Cortex of kidney (tissue), 1 donor: ENCODE measurements at places on chromosomes 1 and 21.

- DNase-seq: no peak
Measured at GRCh38 chr1:85984636-85985035, 171.9 kb downstream of the COL24A1 start.

DNA sequence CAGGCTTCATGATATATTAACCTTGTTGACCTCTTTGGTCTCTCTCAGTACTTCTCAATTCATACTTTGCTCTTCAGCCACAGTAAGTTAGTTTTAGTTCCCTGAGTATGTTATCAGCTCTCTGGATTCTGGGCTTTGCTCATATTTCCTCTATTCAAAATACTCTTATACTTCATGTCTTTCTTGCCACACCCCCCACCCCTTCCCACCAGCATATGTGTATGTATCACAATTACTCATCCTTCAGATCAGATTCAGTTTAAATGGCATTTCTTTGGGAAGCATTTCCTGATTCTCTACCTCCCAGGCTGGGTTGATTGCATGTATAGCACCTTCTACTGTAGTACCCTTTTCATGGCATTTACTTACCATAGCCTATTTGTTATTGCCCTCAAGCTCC is 28.3 kb downstream of the SLC30A7 start:
- DNase-seq: no peak

GRCh38 chr1:204828352-204828850 is 42.3 kb upstream of the NFASC start:
- DNase-seq: no peak

DNA sequence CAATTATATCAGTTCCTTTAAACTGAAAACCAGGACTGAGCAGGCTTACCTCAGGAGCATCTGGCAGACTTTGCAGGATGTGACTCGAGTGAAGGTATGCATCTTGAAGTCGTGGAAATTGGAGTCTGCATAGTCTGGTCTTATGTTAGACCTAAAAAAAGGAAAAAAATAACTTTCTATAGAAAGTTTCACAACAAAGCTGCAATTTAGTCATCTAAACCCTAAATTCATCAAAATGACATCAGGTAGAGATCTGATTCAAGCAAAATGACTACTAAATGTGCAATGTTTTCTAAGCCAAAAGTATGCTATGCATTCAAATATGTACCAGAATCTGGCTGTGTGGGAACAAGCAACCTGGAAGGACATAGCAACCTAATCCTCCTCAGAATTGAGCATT is 260.1 kb downstream of the VAV3 start:
- DNase-seq: no peak

GRCh38 chr1:234620272-234621126 is 10.5 kb upstream of the IRF2BP2 start:
- no peak for DNase-seq

GRCh38 chr1:26858891-26859640 is 3.9 kb upstream of the SFN start:
- DNase-seq: no peak

GRCh38 chr1:156198831-156199349 is 5.0 kb downstream of the SLC25A44 start:
- no peak for DNase-seq

- DNase-seq: no peak
Measured at GRCh38 chr1:78472851-78473496, 17.8 kb upstream of the PTGFR start.

DNA sequence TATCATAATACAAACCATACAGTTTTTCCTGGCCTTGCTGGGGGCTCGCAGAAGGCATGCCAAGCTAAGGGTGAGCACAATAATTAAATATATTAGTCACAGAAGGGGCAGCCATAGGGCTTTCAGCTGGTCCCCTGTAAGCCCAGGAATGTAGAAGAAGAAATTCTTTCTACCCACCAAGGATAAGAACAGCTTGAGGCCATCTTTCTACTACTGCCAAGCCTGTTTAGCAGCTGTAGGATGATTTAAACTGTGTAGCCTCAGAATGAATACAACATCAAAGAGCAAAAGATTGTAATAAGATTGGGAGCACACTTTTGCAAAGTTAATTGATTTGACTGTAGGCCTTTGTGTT is 171.5 kb downstream of the LRRC7 start:
- DNase-seq: no peak

DNA sequence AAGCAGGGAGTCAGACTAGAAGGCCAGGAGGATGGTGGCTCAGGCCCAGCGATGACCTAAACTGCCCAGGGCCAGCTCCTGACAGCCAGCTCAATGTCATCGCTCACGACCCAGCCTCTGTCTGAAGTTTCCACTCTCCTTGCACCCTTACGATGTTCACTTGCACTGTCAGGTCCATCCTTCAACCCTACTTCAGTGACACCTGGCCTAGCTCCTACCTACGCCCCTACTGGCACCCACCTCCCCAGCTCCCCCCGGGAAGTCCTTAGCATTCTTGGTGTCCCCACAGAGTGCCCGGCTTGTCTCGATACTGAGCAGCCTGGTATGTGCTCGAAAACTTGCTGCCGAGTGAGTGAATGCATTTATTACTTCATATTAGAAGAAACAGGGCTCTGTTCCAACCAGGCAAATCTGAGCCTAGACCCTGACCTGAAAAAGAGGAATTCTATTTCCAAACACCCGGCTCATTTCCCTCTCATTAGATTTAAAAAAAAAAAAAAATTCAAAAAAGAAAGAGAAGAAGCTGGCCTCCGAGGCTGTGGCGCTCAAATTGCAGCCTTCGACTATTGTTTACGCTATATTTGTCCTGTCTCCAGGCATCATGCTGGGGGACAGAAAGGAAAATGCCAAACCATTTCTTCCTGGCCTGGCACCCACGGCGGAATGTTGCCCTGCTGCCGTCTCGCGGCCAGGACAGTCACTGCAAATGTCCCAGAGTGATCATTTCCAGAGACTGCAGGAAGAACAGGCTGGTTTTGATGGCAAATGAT is 29.8 kb upstream of the LRRC38 start:
- no peak for DNase-seq

DNA sequence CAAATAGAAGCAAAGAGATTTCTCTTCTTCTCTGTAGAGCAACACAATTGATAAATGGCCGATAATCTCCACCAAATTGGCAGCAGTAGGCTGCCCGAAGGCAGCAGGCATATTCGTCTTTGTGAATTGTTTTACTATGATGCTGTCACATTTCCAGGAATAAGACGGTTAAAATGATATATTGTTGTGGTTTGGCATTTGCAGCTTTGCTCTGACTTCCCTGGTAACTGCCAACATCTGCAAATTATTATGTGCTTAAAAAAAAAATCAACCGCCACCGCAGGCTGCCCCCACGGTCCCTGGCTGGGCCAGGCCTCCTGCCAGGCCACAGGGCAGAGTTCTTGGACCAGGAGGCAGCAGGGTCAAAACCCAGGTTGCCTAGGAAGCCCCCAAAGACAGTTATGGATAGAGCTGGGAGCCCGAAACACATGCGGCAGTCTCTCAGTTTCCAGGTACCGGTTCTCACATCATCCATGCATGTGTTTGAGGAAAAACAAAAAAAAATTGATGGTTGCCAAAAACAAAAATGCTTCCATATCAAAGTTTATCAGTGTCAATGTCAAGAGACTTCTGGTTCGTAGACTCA is 179.3 kb downstream of the ETS2 start:
- DNase-seq: no peak

GRCh38 chr1:212620293-212620692 is 11.7 kb downstream of the ATF3 start:
- DNase-seq: no peak

- DNase-seq: no peak
Measured at GRCh38 chr1:160366731-160367515, at the start of gene NHLH1. TSS of gene NHLH1 (plus strand) at chr1:160367071. CDS start at chr1:160370732, 3,661 bp downstream.

GRCh38 chr21:25586791-25587190 is 20.5 kb downstream of the MRPL39 start:
- no peak for DNase-seq

GRCh38 chr21:39071623-39072214 is 111.5 kb downstream of the PSMG1 start:
- DNase-seq: no peak

GRCh38 chr1:78871249-78871648 is 135.3 kb downstream of the ADGRL4 start:
- no peak for DNase-seq

- no peak for DNase-seq
Measured at GRCh38 chr21:44259082-44259705, 2.5 kb downstream of the DNMT3L start.

DNA sequence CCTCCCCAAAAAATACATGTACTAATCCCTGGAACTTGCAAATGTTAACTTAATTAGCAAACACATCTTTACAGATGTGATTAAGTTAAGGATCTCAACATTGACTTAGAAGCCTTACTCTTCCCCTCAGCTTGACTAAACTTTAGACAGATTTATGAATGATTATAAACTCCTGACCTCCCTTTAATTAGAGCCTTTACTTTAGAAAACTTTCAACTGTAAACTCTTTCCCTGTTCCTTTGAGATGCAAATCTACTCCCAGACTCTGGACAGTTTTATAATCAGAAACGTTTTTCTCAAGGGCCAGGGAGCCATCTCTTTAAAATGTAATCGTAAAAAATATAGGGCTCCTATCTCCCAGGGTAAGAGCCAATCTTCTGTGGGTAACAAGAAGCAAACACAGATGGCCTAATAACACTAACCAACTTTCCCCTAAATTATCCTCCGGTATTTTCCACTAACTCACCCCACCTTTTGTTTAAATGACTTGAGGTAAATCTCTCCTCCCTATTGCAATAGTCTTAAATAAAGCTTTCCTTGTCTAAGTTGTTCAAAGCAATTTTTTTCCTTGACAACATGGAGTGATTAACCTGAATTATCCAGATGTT is 284.1 kb downstream of the BRINP3 start:
- no peak for DNase-seq

DNA sequence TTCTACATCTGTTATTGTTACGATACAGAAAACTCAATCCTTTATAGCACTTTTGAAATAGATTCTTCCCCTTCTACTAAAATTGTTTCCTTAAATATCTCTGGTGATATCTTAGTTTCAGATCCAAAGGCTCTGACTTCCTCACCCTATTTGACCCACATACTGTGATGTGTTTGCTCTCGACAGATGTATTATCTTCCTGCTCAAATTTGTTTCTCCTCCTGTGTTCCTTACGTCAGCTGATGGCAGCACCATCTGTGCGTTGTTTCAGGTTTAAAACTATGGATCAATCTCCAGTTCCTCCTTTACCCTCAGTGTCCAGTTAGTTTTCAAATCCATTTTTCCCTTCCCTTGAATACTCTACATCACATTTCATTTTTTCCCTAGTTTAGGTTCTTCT is 274.4 kb downstream of the RYR2 start:
- no peak for DNase-seq

DNA sequence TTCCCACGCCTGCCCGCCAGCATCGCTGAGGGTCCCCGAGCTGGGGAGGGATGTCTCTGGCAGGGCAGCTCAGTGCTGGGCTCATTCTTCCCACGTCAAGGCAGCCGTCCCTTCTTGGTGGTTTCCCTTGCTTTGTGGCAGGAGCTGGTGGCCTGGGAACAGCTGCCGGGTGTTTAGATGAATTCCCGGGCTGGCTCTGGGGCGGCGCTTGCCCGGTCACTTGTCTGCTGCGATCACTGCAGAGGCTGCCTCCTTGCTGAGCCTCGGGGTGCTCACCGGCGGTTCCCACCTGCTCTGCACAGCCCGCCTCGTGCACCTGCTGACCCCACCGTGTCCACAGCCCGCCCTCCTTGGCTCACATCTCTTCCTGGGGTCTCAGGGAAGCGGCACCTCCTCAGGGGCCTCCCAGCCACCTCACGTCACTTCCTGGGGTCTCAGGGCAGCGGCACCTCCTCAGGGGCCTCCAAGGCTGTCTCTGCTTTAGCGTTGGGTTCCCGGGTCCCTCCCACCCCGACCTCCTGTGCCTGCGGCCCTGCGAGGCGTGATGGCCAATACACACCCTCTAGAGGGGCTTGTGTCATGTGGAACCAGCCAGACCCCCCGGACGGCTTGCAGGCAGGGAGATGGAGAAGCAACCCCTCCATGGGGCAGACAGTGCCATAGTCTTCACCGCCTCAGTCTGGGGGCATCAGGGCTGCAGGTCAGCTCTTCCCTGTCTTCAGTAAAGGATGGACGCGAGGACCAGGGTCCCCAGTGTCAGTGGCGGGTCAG is 13.5 kb downstream of the COL18A1 start:
- DNase-seq: no peak

- DNase-seq: no peak
Measured at GRCh38 chr1:177650947-177651346, 318.9 kb downstream of the SEC16B start.

- no peak for DNase-seq
Measured at GRCh38 chr1:175167861-175168260, 24.7 kb downstream of the KIAA0040 start.

DNA sequence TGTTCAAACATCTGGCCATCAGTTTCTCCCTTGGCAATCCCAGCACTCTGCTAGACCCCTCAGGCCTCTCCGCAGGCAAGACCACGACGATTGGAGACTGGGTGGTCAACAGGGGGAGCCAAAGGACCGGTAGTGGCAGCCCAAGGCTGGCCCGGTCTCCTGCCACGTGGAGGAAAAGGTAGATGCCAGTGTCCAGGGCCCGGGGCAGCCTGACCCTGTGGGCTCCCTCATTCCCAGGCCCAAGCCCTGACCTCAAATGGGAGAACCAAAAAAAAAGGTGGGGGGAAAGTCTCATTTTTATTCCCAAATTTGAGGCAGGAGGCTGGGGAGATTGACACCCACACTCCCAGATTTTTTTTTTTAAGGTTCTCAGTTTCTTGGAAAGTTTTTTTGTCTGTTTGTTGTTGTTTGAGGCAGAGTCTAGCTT is 24.8 kb downstream of the S100A6 start:
- no peak for DNase-seq

GRCh38 chr1:102550729-102551384 is 554.1 kb upstream of the OLFM3 start:
- DNase-seq: no peak

DNA sequence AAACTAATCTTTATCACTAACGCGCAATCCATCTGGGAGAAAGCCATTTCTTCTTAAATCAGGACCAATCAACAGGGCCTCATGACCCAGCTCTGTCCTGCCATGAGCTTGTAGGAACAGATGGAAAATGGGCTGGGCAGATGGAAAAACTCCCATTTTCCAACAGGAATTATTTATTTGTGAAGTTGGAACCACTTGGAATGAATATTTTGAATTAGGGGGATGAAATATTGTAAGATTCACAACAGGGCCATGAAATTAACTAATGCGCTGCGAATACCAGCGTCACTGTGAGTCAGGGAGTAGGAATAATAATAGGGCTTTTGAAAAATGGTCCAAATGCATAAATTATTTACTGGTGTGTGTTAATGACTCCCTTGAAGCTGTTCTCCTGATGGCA is 53.1 kb upstream of the CYP2J2 start:
- no peak for DNase-seq

GRCh38 chr1:151918819-151919610 is 9.7 kb upstream of the THEM4 start:
- DNase-seq: no peak

GRCh38 chr1:3478187-3478586 is 23.7 kb downstream of the ARHGEF16 start:
- no peak for DNase-seq
